ENCODE measurements at places on chromosomes 1 and 21.

GRCh38 chr1:119974013-119974412, 77.7 kb upstream of the ADAM30 start:
- no peak for DNase-seq

DNA sequence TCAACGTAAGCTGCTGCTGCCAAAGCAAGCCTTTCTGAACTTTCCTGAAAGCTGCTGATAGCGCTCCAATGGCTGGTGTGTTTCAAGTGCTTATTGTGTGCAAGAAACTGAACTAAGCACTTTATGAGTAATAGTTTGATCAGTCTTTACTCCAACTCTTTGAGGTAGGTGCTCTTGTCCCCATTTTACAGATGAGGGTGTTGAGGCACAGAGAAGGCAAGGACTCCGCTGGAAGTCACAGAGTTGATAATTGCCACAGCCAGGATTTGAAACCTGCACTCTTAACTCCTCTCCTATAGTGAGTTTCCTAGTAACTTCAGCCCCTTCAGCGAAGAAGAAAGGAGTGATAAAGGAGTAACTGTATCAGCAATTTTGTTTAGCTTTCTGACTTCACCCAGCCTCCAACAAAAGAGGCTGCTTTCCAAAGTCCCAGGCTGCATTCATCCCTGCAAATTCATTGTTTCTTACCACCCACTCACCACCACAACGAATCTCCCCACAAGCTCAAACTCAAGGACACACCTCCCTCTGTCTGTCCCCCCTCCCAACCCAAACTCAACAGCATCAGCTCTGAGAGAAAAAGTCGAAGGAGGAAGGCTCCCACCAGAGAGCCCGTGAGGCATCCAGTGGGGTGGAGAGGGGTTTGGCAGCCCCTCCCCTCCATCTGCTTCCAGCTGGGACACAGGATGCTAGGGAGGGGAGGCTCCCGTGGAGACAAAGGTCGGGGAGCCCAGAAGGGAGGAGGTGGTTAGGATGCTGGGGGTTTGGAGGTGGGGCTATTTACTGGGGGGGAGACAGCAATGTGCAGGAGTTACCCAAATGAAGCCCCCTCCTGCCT, 139.6 kb downstream of the NAV1 start:
- no peak for DNase-seq

DNA sequence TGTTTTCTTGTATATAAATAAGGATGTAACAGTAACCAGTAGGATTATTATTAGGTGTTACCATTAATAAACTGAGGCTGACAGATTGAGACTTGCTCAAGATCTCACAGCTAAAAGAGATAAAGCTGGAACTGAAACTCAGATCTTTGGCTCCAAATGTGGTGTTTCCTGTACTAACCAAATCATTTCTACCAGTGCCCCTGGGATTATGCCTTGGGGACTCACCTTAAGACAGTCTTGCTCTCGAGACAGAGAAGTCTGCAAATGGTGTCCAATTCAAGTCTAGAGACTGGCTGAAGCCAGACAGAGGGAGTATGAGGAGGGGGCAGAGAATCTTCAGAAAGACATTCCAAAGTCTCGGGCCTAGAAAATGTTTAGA, 593 bp upstream of the CD53 start:
- no peak for DNase-seq

DNA sequence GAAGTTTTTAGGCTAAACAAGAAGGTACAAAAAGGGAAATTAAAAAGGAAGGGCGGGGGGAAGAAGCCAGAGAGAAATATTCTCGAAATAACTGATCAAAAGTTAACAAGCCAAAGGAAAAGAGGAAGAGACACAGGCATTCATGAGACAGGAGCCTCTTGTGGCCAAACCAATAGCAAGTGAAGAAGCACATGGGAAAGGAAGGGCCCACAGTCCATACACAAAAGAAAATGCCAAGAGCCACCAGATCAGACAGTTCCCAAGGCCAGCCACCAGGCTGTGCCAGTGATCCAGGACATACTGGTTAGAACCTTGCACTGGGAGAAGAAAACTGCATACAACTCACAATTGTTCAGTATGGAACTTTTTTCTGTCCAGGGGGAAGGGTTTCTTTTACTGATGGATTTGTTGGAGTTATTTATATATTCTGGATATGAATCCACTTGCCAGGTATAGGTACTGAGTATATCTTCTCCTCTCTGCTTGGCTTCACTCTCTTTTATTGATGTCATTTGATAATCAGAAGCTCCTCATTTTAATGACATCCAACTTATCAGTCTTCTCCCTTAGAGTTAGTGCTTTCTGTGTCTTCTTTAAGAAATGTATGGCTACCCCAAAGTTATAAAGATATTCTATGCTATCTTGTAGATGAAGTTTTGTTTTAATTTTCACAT, 76.8 kb downstream of the CD46 start:
- DNase-seq = peak; percentile 94

GRCh38 chr1:161309868-161310267, at the start of gene MPZ:
Gene MPZ (minus strand): TSS chr1:161309968. CDS start chr1:161309905, 63 bp downstream.
- DNase-seq = no peak
